ENCODE measurements at places on chromosomes 1 and 21. TPM values are rescaled to one million over a fixed set of nuclear protein-coding genes. Genes with fewer than 3 reads are reported as not detected.

Gene ARPC5
- total RNA-seq, result 212 TPM

Gene ORC1
- total RNA-seq, result 9.7 TPM

Gene ZMYM1
- 26.1 TPM for total RNA-seq

Gene TAS1R1
- not detected for total RNA-seq

Gene EXO1
- 18.9 TPM for total RNA-seq

Gene ADAMTSL4
- total RNA-seq, result 0.56 TPM

Gene CYP4A11
- not detected for total RNA-seq

Gene HHAT
- 2.8 TPM for total RNA-seq

Gene LAMC2
- 2.3 TPM for total RNA-seq

Gene ACTN2
- total RNA-seq, result under 0.01 TPM

Gene CRNN
- total RNA-seq, result not detected

Gene KLF18
- total RNA-seq, result not detected

Gene TARDBP
- 36.7 TPM for total RNA-seq

Gene VHLL
- total RNA-seq, result 0.28 TPM
